ENCODE measurements at places on chromosomes 16 and 17. TPM values are rescaled to one million over a fixed set of nuclear protein-coding genes. Genes with fewer than 3 reads are reported as not detected.

CHST6 gene
- 0.94 TPM for total RNA-seq

KRTAP4-9 gene
- total RNA-seq, result not detected

CHRNE gene
- total RNA-seq, result 0.62 TPM

CDR2L gene
- total RNA-seq, result 4.5 TPM

SMIM22 gene
- total RNA-seq, result not detected

KRTAP3-2 gene
- total RNA-seq, result not detected

TTLL6 gene
- total RNA-seq, result 0.16 TPM

All from occipital lobe (tissue), 3 donors.